ENCODE measurements at places on chromosomes 16 and 17. TPM values are rescaled to one million over a fixed set of nuclear protein-coding genes. Genes with fewer than 3 reads are reported as not detected.

FAM83G gene
- 5.5 TPM for total RNA-seq

BANP gene
- total RNA-seq, result 22.7 TPM

ENGASE gene
- total RNA-seq, result 12.5 TPM

PLCG2 gene
- 0.59 TPM for total RNA-seq

IL21R gene
- total RNA-seq, result 4.7 TPM

RNU2-1 gene
- total RNA-seq, result not detected

FBXL16 gene
- 0.59 TPM for total RNA-seq

TAC4 gene
- not detected for total RNA-seq

KRTAP2-2 gene
- total RNA-seq, result not detected

MEAK7 gene
- 22.3 TPM for total RNA-seq

UNC119 gene
- total RNA-seq, result 17.8 TPM

INO80E gene
- total RNA-seq, result 18.7 TPM

SMPD3 gene
- not detected for total RNA-seq

PDIA2 gene
- total RNA-seq, result not detected

RGS11 gene
- 2.6 TPM for total RNA-seq

KRT28 gene
- not detected for total RNA-seq

ACSM2A gene
- total RNA-seq, result not detected

JPH3 gene
- not detected for total RNA-seq

KRT40 gene
- not detected for total RNA-seq

TNFRSF13B gene
- not detected for total RNA-seq

MYH4 gene
- not detected for total RNA-seq

CDH15 gene
- not detected for total RNA-seq

KRT39 gene
- not detected for total RNA-seq

C1QTNF8 gene
- not detected for total RNA-seq

RABEP1 gene
- 34.2 TPM for total RNA-seq

All from subcutaneous preadipocyte (primary cell).